AML-193 (cell line): ENCODE measurements at places on chromosomes 13 and 19.

- no peak for DNase-seq
These were observed 595.5 kb downstream of the SLITRK1 start for GRCh38 chr13:83286737-83287136.

DNA sequence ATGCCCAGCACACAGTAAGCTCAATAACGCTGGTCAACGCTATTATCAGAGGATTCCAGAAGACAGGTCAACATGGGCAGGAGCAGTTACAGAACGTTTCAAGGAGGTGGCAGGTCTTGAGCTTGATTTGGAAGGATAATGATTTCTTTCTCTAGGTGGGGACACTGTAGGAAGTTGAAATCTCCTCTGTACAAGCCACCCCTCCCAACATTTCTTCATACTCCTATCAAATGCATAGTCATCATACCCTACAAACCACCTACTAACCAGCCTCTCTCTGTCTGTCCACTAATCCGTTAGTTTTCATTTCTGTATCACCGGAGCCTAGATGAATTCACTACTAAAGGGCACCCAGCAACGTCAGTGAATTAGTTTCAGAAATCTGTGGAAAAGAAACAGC is 1.3 kb downstream of the ATP7B start:
- DNase-seq = no peak

GRCh38 chr13:102838982-102839381 is 6.8 kb upstream of the ERCC5 start:
- no peak for DNase-seq

DNA sequence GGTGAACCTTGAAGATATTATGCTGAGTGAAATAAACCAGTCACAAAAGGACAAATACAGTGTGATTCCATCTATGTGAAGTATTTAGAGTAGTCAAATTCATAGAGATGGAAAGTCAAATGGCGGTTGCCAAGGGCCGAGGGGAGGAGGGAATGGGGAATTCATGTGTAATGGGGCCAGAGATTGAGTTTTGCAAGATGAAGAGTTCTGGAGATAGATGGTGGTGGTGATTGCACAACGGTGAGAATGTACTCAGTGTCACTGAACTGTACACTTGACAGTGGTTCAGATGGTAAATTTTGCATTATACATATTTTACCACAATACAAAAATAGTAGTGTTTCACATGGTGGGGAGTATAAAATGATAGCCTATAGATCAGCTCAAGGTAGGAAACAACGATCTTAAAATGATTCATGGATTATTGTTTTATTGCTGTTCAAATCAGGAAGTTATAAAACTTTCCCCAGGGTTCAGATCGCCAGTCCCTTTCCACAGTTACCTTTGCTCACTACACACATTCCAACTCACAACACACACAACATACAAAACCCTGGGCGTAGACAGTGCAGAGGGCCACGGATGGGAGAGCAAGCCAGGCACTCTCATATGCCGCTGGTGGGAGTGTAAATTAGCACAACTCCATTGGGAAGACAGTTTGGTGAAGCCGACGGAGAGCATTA is 219.9 kb downstream of the ZIC5 start:
- DNase-seq = no peak

DNA sequence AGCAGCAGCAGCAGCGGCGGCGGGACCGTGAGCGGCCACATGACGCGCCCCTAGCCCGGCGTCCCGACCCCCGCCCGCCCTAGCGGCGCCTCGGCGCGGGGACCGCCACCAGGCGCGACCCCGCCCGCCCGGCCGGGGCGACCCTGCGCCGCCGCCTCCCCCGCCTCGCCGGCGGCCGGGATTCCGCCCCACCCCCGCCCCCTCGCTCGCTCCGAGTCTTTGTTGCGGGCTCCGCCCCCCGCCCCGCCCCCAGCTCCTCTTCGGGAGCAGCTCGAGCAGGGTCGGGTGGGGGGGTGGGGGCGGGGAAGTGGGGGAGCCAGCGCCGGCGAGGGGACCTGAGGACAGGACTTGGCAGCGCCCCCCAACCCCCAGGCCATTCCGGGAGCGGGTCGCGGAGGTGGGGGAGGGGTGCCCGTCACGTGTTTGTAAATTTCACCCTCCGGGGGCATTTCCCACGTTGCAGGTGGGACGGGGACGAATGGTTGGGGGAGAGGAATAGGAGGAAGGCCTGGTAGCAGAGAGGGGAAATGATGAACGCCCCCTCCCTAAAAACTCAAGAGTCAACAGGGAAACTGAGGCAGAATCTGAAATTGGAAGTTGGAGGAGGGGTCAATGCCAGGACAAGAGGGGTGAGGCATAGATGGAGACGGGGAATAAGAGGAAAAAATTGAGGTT is at the start of gene OLFM2:
TSS of gene OLFM2 (minus strand) at position 190 of the 675 bp plus-strand sequence. CDS start at position 41, 149 bp downstream.
- DNase-seq = no peak

GRCh38 chr13:40536443-40537113 is 129.9 kb downstream of the FOXO1 start:
- DNase-seq = no peak

- no peak for DNase-seq
These were observed 68.6 kb upstream of the IPO5 start for GRCh38 chr13:97884707-97885468.

GRCh38 chr19:42356686-42357085 is 31.3 kb downstream of the MEGF8 start:
- DNase-seq = no peak

GRCh38 chr13:22893204-22893603 is 287.6 kb upstream of the SGCG start:
- DNase-seq = no peak
